ENCODE measurements at places on chromosomes 4 and X. TPM values are rescaled to one million over a fixed set of nuclear protein-coding genes. Genes with fewer than 3 reads are reported as not detected.
A peak's percentile ranks its signal among the peaks of the same experiment; 100 is the strongest.

GRCh38 chr4:26724534-26724933, 136.1 kb upstream of the STIM2 start:
- no peaks in the 10 kb centered on the region for H3K27me3 ChIP-seq
- H3K4me3 ChIP-seq = no peak overlapping the region
- H3K27ac ChIP-seq = no peak overlapping the region
- DNase-seq = no peak
- H3K4me1 ChIP-seq = no peaks in the 10 kb centered on the region

GRCh38 chr4:169068423-169068822, 58.4 kb upstream of the CBR4 start:
- no peaks in the 10 kb centered on the region for H3K27me3 ChIP-seq
- H3K4me1 ChIP-seq = peaks cover 30% of the 10 kb centered on the region
- peak overlapping the region; percentile 89 for H3K27ac ChIP-seq
- peak; percentile 31 for DNase-seq
- peak overlapping the region; percentile 10 for H3K4me3 ChIP-seq
- H3K36me3 ChIP-seq = peaks cover 29% of the 10 kb centered on the region

Gene ARAP2
- 30.0 TPM for total RNA-seq

DNA sequence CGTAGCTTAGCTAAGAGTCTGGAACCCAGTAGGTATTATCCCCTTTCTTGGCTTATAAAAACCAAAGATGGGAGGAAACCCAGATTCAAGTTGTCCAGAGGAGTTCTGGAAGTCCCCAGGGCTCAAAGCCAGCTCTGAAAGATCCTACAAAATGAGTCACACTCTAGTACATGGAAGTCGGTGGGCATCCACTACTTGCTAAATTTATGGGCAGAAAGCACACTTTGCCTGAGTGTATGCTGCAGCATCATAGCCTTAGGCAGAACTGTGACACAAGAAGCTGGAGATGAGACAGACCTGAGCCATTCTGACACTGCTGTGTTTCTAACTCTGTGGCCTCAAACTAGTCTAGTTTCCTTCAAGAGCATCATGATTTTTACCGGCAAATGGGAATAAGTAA, 429.3 kb downstream of the AFF2 start:
- no peak for DNase-seq
- H3K4me1 ChIP-seq = no peaks in the 10 kb centered on the region
- H3K36me3 ChIP-seq = no peaks in the 10 kb centered on the region
- H3K27me3 ChIP-seq = no peaks in the 10 kb centered on the region
- H3K27ac ChIP-seq = no peak overlapping the region

DNA sequence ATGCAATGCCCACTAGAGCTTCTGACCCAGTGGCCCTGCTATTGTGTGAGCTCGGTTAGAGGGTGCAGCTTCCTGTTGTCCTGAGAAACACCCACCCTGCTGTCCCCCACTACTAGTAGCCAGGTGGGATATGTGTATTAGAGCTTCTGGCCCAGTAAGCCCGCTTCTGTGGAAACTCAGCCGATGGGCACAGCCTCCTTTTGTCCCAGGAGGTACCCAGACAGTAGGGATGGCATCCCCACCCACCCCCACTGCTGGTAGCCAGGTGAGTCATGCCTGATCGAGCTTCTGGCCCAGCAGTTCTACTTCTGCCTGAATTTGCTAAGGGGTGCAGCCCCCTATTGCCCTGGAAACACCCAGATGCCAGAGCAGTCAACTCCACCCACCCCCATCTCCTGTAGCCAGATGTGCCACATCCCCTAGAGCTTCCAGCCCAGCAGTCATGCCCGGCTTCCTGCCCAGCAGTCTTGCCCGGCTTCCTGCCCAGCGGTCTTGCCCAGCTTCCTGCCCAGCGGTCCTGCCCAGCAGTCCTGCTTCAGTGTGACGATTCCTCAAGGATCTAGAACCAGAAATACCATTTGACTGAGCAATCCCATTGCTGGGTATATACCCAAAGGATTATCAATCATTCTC, 162.7 kb upstream of the KLF8 start:
- H3K4me3 ChIP-seq = no peak overlapping the region
- H3K27me3 ChIP-seq = no peaks in the 10 kb centered on the region
- DNase-seq = no peak
- H3K4me1 ChIP-seq = no peaks in the 10 kb centered on the region

Data from Calu3 (cell line).